ENCODE measurements at places on chromosomes 4 and X.
A peak's percentile ranks its signal among the peaks of the same experiment; 100 is the strongest.

GRCh38 chr4:147942729-147943128, 210.8 kb downstream of the ARHGAP10 start:
- peak overlapping the region; percentile 64 for H3K27ac ChIP-seq
- peaks cover 19% of the 10 kb centered on the region for H3K36me3 ChIP-seq
- no peak overlapping the region for H3K4me3 ChIP-seq
- no peak for DNase-seq

DNA sequence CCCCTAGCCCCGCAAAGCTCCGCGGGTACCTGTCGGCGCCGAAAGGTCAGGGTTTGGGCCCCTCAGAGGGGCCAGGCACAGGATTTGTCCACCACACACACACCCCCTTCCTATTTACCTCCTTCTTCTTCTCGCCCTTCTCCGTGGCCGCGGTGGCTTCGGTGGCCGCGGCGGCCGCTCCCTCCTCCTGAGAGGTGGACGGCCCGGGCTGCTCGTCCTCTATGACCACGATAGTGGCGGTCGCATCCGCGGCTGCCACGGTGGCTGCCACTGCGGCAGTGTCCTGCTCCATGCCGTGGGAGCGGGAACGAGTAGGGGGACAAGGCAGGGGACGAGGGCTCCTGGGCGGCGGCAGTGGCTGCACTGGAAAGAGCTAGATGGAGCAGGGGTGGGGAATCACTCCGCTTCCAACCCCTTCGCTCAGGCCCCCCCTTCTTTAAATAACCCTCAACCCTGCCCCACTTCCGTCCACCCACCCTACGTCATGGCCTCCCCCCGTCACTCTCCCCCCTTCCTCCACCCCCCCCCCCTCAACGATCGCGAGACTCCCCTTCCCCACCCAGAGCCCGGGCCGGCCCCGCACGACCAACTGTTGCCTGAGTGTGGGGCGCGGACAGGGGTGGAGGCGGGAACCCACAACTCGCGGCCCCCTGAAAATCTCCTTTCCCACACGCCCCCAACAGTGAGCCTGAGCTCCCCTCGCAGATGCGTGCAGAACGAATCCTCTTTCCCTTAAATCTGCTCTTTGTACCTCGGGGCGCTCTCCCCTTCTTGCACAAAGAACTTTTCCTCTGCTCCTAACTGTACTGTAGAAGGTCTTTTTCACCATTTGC, at the start of gene SMARCA1:
Gene SMARCA1, minus strand, starts transcription at position 412 of the 833 bp plus-strand sequence. Its CDS starts 120 bp downstream, at position 292.
- H3K4me1 ChIP-seq: no peaks in the 10 kb centered on the region
- H3K36me3 ChIP-seq: no peaks in the 10 kb centered on the region
- H3K27ac ChIP-seq: peak within 1 kb of the TSS; percentile 85
- no peak for DNase-seq

GRCh38 chrX:10759141-10759799, 138.9 kb upstream of the MID1 start:
- H3K27ac ChIP-seq: no peak overlapping the region
- no peaks in the 10 kb centered on the region for H3K4me1 ChIP-seq
- H3K36me3 ChIP-seq: no peaks in the 10 kb centered on the region
- H3K4me3 ChIP-seq: peak overlapping the region; percentile 37
- DNase-seq: no peak

GRCh38 chrX:24148535-24149350, 786 bp upstream of the ZFX start:
- peaks cover 37% of the 10 kb centered on the region for H3K4me1 ChIP-seq
- no peaks in the 10 kb centered on the region for H3K27me3 ChIP-seq
- no peaks in the 10 kb centered on the region for H3K36me3 ChIP-seq

DNA sequence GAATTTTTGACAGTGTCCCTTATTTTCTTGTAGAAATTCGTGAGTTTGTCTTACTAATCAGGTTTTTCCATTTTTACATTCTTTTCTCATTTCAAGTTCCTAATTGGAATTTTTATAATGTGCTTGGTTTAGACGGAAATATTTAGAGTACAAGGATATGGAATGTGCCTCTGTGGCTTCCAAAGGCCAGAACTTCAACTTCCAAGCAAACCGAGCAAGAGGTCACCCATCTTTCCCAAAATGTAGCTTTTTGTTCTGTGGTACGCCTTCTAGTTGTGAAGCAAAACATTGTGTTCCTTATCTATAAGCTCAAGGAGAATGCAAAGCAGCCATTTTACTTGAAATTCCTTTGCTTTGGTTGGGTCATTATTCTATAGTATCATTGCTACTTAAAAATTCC, 212.8 kb upstream of the PACRGL start:
- no peak for DNase-seq
- no peaks in the 10 kb centered on the region for H3K36me3 ChIP-seq
- H3K4me1 ChIP-seq: no peaks in the 10 kb centered on the region
- no peak overlapping the region for H3K27ac ChIP-seq
- no peak overlapping the region for H3K4me3 ChIP-seq
- no peaks in the 10 kb centered on the region for H3K27me3 ChIP-seq

DNA sequence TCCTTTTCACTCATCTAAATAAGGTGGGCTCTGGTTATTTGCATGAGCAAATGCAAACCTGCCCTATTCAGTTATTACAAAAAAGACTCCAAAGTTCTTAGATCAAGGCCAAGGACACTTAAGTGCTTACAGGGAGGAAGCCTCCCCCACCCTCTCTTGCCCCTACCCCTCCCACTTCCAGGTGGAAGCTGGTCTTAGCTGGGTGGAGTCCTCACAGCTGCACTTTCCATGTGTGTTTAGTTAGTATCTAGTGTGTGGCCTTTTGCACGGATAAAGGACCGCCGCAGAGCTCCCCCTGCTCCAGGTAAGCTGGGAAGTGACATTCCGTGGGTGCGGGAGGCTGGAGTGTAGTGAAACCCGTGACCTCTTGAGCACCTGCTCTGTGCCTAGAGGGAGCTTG, at the start of gene TRIM75:
Gene TRIM75, plus strand, starts transcription at position 222 of the 400 bp plus-strand sequence. CDS start 5,282 bp downstream, outside the sequence.
- no peak within 1 kb of the TSS for H3K27ac ChIP-seq
- no peaks in the 10 kb centered on the region for H3K4me1 ChIP-seq
- no peaks in the 10 kb centered on the region for H3K27me3 ChIP-seq
- no peak for DNase-seq

DNA sequence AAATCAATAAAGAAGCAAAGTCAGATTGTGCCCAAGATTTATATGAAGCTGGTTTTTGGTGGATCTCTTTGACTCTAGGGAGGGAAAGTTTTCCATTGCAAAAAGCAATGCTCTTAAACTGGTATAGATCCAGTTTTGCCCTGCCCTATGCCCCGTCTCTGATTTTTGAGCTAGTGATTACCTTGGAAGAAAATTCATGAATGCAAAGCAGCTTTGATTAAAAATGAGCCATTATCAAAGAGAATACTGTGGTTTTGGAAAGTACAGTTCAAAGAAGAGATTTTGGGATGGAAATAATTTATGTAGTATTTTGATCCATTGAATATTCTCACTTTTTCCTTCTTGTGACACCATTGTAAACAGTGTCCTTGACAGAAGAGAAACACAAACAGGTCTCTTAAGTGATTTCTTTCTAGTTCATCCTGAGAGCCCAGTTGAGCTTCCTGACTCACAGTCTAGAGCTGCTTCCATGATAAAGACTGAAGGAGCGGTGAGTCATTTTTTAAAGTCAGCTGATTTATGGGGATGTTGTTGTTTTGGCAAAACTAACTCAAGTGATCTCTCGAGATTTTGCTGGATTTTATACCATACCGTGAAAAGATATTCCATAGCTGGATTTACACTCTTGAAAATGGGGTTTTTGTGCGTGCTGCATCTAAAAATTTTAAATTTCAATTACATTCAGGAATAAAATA, 76.7 kb downstream of the AFF1 start:
- H3K4me1 ChIP-seq: peaks cover 39% of the 10 kb centered on the region
- DNase-seq: no peak
- no peak overlapping the region for H3K27ac ChIP-seq
- H3K27me3 ChIP-seq: no peaks in the 10 kb centered on the region
- H3K4me3 ChIP-seq: no peak overlapping the region

DNA sequence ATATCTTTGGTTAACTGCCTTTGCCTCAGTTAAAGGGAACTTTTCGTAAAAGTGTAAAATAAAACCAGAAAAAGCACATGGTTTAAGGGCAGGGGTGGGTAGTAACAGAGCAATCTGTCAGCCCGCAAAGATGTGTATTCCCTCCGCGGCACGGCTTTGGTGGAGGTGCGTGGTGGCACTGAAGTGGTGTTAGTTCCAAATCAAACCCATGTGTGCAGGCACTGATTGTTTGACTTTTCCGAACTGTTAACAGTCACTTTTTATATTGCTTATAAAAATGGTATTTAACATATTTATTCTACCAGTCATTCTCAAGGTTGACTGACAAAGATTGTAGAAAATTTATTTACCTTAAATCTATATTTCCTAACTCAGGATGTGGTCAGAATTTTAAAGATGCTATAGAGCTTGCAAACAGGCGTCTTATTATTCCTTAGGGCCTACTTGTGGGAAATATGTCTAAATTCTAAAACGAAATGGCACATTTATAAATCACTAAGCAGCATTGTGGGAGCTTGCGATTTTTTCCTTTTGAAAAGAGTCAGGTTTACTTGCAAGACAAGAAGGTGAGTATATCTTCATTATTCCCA, 272.7 kb upstream of the PCDH18 start:
- no peak for DNase-seq
- H3K27me3 ChIP-seq: no peaks in the 10 kb centered on the region
- no peaks in the 10 kb centered on the region for H3K36me3 ChIP-seq
- H3K4me3 ChIP-seq: no peak overlapping the region
- H3K27ac ChIP-seq: no peak overlapping the region
